ENCODE measurements at places on chromosomes 6 and 20.

DNA sequence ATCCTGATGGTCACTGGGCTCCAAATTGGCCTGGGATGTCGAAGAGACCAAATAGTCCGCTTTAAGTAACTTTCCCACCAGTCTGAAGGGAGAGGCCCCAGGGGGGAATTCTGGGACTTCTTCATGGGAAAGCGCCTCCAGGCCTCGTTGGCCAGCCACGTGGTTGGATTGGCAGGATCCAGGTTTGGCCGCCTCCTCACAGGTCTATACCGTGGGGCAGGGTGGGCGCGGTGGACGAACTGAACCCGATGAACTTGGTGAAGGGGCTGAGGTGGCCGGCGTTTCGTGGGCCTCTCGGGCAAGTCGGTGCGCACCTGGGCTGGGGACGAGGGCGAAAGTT lies 297 bp downstream of the POM121L2 start:
- no peak for DNase-seq

- DNase-seq = no peak
These were observed 39.2 kb downstream of the MYLIP start for GRCh38 chr6:16168121-16168520.

- no peak for DNase-seq
These were observed 14.4 kb upstream of the TLDC2 start for GRCh38 chr20:36861625-36861874.

- no peak for DNase-seq
These were observed 11.7 kb upstream of the SCUBE3 start for GRCh38 chr6:35202066-35202546.

- DNase-seq = no peak
These were observed at the start of gene PROKR2 for GRCh38 chr20:5316188-5317158. Gene PROKR2, minus strand, starts transcription at chr20:5316954. Its CDS starts 2,585 bp downstream, at chr20:5314369.

- no peak for DNase-seq
These were observed 90.5 kb downstream of the RNGTT start for GRCh38 chr6:88872962-88873361.

GRCh38 chr6:110105296-110105695 lies 74.2 kb downstream of the WASF1 start:
- no peak for DNase-seq

DNA sequence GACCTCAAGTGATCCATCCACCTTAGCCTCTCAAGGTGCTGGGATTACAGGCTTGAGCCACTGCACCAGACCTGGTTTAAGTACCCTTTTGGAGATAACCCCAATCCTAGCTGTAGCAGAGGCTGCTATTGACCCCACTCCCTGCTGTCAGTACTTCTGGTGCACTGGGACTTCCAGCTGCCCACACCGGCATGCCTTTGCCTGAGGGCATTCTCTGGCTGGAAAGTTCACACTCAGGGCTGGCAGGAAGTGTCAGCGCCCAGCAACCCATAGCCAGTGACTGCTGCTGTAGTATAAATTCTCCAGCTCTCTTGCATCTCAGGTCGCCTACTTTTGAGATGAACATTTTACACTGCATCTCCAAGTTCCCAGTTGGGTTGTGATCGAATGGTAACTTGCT lies 75.3 kb downstream of the UTRN start:
- DNase-seq = no peak

DNA sequence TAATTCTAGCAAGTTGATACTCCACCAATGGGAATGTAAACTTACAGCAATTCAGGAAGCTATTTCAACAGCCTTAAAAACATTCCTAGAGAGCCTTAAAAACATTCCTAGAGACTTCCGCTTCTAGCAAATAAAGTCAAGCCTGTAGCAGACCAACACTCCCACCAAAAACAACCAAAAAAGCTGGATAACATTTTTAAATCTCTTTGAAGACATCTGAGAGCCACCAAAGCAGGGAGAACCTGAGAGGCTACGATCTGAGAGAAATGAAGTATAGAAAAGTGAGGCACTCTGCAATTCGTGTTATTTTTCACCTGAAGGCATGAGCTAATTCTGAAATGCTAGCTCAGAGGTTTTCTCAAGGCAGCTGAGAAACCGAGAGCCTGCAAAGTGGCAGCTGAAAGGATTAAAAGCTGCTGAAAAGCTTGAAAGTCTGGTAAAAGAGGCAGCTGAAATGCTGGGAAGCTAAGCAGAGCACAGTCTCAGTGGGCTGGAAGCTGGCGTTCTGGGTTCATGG lies 20.9 kb downstream of the GPR63 start:
- DNase-seq = no peak

- DNase-seq = no peak
These were observed 1.3 kb upstream of the L3MBTL1 start for GRCh38 chr20:43506238-43506637.
